H1 (cell line): ENCODE measurements at places on chromosomes 7 and 10.

DNA sequence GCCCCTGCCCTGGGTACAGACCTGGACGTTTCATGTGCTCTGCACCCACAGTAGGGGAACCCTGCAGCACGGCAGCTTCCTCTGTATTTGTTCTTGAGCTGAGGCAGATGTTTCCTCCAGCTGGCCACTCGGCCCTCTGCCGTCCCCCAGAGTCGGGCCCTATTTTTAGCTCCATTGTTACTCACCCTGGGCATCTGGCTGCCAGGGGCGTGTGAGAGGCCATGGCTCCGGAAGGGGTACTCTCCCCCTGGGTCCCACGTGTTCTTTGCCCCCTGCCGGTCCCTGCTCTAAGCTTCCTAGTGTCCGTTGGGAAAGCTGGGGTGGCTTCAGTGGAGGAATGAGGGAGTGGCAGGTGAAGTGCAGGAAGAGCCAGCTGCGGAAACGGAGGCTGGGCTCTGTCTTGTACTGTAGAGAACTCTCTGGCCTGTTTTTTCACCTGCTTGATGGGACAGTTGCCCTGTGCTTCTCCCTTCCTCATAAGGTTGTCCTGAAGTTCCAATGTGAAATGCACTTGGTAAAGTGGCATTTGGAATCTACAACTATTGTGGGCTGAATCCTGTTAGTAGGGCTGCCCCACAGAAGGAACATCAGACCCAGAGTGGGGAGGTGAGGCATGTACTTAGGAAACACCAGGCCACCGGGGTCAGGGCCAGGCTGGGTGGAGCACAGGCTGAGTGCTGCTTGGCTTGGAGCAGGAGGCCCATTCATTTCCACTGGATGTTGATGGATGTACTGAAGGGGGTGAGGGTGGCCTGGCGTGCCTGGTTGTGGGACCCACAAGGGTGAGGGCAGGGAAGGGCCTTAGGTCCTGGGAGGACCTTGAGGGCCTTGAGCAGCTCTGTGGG, 30.6 kb downstream of the PALD1 start:
- peak; percentile 60 for DNase-seq

GRCh38 chr7:41116817-41117216, 586.1 kb downstream of the INHBA start:
- DNase-seq = no peak

- no peak for DNase-seq
Measured at GRCh38 chr10:96292971-96293920, 11.0 kb upstream of the DNTT start.

GRCh38 chr10:13352519-13352918, 4.4 kb upstream of the SEPHS1 start:
- peak; percentile 65 for DNase-seq

GRCh38 chr7:390761-391410, 100.9 kb downstream of the FOXL3 start:
- no peak for DNase-seq

DNA sequence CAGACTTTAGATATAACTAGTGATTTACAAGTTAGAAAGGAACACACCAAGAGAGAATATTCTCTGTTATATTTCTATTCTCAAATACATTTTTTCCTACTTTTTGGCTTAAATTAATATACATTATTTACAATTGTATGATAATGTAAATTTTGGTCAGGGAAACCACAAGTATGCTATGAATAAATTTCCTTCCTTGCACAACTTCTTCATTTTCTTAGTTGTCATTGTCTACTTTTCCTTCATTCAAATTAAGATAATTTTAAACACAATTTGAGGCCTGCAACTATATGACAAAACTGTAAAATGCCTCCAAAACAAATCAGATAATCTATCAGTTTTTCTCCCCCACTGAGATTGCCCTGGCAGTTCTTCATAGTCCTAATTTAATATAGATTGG, 131.3 kb downstream of the CDK14 start:
- no peak for DNase-seq

GRCh38 chr7:24874791-24875190, 105.2 kb downstream of the OSBPL3 start:
- DNase-seq = no peak

GRCh38 chr7:135771961-135772638, 23.5 kb upstream of the FAM180A start:
- no peak for DNase-seq

DNA sequence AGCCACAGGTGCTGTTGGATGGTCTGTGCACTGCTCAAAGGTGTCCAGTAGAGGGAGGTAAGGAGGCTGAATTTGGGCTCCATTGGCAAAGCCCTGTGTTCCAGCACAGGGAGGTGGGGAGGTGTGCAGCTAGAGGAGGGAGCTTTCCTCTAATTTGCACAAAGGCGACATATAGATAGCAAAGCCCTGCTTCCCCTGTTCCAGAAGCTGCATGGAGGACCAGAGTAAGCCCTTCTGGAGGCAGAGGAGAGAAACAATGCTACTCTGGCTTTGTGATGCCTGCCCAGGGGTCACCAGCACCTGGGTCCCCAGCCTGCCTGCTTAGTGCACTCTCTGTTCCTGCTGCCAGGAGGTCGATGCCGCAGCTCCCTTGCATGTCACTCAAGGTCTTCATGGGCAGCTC, 3.4 kb upstream of the ARHGAP22 start:
- DNase-seq = peak; percentile 76

DNA sequence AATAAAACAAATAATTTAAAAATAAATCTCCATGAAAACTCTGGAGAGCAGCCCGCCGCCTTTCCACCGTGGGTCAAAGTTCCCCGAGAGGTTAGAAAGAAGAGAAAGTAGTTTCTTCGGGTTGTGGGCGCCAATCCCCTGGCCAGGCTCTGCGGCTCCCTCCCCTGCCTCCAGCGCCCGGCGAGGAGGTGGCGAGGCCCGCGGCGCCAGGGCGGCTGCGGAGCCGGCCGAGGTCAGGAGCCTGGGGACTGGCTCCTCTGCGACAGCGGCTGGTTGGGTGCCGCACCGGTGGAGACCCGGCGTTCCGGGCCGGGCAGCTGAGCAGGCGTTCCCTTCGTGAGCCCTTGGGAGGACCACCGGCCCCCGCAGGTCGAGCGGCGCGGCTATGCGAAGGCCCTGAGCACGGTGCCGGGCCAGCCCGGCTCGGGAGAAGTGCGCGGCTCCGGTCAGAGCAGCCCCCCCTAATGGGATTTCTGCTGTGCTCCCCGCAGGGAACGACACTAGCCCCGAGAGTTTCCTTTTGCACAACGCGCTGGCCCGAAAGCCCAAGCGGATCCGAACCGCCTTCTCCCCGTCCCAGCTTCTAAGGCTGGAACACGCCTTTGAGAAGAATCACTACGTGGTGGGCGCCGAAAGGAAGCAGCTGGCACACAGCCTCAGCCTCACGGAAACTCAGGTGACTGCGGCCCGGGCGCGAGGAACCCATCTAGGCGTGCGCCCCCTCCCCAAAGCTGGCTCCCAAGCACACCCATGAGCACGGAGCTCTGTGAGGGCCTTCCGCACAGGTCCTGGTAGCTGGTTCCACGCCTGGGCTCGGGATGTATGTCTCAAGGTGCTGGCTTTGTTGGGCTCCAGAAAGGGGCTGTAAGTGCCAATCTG, 2.8 kb downstream of the EMX2 start:
- DNase-seq = no peak

DNA sequence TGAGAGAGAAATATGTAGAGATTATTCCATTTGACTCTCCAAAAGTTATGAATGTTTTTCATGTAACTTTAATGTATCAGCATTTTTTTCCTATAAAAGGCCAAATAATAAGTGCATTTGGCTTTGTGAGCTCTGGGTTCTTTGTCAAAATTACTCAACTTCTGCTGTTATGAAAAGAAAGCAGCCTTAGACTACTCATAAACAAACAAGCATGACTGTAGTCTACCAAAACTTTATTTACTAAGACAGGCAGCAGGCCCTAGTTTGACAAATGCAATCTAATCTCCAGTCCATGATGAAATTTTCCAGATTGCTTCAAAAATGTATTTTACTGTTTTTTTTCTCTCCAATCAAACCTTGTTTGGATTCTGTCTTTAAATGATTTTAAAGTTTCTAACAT, 46.3 kb downstream of the MRPL32 start:
- DNase-seq = no peak

GRCh38 chr7:118312966-118313365, 88.5 kb downstream of the ANKRD7 start:
- no peak for DNase-seq

GRCh38 chr7:3673524-3673923, 372.5 kb downstream of the SDK1 start:
- peak; percentile 25 for DNase-seq

DNA sequence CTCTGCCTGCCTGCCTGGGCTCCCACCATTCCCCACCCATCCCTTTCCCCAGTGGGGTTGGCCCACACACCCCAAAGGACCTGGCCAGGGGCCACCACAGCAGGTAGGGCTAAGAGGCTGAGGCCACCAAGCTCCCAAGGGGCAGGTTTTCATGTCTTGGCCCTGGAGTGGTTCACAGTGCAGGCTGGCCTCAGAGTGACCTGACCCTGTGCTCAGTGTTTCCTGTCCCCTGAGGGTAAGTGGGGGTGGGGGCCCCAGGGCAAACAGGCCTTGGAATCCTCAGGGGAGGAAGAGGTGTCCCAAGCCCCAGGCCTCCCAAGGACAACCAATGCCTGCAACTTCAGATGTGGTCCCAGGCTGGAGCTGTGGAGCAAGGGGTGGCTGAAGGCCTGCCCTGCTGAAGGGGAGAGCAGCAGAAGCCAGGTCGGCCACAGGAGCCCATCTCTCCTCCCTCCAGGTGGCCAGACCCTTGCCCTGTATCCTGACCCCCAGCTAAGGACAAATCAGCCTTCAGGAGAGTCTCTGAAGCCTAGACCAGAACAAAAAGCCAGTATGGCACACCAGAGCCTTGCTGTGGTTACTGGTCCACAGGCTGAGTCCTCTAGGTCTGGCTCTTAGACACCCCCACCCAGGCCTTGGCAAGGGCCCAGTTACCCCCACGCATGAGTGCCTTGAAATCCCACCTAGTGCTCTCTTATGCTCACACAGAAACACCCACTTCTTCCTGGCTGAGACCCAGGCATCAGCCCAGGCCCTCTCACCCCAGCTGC, 27.6 kb downstream of the POLL start:
- peak; percentile 41 for DNase-seq

DNA sequence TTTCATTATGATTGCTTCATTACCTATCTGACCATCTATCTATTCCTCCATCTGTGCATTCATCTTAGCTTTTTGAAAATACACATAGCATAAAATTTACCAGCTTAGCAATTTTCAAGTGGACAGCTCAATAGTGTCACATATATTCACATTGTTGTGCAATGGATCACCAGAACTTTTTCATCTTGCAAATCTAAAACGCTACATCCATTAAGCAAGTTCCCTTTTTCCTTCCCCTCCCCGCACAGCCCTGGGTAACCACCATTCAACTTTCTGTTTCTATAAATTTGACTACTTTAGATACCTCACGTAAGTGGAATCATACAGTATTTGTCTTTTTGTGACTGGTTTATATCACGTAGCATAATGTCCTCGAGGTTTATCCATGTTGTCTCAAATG, 78.0 kb upstream of the ADRB1 start:
- no peak for DNase-seq

- DNase-seq = no peak
Measured at GRCh38 chr7:68444956-68445355, 1153.3 kb upstream of the AUTS2 start.

- no peak for DNase-seq
Measured at GRCh38 chr7:82358923-82359322, 84.7 kb downstream of the CACNA2D1 start.

- no peak for DNase-seq
Measured at GRCh38 chr10:97006364-97006763, 174.3 kb downstream of the LCOR start.

DNA sequence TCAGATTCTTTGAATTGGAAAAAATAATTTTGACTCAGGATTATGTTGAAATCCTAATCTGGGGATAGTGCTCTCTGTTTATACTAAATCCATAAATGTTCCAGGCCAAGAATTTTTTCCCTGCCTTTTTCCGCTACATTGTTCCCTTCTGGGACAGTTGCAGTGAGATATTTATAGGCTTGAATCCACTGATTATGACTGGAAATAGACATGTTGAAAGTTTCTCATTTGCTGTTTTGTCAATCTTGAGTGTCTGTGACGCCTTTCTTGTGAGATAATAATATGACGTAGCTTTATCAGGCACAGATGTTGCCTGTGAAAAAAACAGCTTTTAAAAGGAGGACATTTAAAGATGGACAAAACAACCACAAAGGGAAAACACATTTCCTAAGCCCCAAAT, 155.9 kb downstream of the ARID5B start:
- DNase-seq = no peak

GRCh38 chr7:16753932-16754855, 639 bp downstream of the TSPAN13 start:
- DNase-seq = no peak

DNA sequence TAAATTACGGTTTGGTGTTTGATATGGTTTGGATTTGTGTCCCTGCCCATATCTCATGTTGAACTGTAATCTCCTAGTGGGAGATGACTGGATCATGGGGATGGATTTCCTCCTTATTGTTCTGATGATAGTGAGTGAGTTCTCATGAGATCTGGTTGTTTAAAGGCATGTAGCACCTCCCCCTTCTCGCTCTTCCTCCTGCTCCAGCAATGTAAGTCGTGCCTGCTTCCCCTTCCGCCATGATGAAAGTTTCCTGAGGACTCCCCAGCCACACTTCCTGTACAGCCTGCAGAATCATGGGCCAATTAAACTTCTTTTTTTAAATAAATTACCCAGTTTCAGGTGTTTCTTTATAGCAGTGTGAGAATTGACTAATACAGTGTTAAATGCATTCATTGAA, 116.6 kb downstream of the DOCK4 start:
- DNase-seq = no peak

DNA sequence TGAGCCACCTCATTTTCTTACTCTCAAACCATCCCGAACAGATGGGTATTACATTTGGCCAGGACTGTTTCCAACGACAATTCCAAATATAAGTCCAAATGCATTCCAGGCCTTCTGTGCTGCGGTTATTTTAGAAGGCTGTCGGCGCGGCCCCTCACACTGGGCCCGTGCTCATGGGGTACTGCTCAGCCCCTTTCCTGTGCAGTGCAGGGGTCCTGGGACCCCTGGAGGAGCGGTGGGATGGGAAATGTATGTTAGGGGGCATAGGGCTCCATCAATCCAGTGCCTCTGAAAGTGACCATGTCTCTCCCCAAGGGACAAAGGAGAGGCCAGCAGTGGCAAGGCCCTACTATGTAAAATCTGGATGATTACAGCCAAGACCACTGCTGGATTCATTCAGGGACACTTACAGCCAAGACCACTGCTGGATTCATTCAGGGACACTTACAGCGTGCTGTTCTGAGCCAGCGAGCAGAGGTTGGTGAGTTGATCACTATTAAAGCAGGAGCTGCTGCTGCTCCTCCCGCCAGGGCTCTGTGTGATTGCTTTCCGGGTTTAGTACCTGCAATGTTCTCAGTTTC, 66.3 kb downstream of the CHST15 start:
- DNase-seq = no peak

- DNase-seq = no peak
Measured at GRCh38 chr7:107538001-107538400, 25.7 kb downstream of the COG5 start.

- no peak for DNase-seq
Measured at GRCh38 chr10:113267619-113268562, 285.0 kb upstream of the HABP2 start.
